ENCODE measurements at places on chromosomes 12 and 14. TPM values are rescaled to one million over a fixed set of nuclear protein-coding genes. Genes with fewer than 3 reads are reported as not detected.
A peak's percentile ranks its signal among the peaks of the same experiment; 100 is the strongest.

- no peak for DNase-seq
Observed at GRCh38 chr12:42691991-42692557, 102.5 kb upstream of the PRICKLE1 start.

PMCH gene
- not detected for total RNA-seq

- no peak for DNase-seq
Observed at GRCh38 chr12:79374545-79374944, 316.2 kb downstream of the PAWR start.

DNA sequence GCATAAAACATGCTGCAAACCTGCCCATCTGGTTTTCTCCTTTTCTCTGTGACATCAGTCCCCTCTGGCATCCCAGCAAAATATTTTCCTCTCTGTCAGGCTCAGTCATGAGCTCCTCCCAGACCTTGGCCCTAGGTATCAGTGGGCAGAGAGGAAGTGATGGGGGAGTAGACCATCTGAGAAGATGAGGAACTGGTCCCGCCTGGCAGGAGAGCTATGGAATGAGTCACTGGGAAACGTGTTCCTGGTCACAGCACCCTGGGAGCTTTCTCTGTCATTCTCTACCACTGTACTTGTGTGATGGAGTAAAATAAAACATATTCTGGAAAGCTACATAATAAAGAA is 5.0 kb upstream of the SRSF9 start:
- DNase-seq = peak; percentile 74

DNA sequence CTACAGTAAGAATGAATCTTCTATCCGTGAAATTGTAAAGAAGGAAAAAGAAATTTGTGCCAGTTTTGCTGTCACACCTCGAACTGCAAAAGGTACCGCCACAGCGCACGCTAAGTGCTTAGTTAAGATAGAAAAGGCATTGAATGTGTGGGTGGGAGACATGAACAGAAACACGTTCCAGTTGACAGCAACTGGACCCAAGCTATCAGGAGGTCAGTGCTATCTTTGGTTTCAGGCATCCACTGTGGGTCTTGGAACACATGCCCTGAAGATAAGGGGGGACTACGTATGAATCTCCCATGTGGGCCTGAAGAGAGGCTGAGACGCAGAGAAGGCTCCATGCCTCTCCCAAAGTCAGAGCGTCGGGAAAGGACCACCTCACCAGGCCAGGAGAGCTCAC is 9.8 kb downstream of the IFFO1 start:
- no peak for DNase-seq

DNA sequence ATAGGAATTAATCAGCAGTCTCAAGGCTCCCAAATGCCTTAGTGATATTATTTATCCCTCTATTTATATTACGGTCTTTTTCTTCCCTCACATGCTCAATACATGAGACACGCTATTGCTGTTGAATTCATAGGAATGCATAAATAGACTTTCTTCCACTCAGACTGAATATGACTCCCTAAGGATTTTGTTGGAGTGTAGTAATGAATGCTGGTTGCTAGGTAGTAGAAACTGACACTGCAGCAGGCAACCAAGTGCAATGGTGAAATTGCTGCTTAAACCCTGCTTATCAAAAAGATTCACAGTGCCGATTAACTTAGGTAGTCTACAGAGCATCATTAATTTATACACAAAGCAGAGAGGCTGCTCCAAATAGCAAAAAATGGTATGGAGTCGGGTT is 168.2 kb downstream of the KCNC2 start:
- no peak for DNase-seq

BAG5 gene
- 14.3 TPM for total RNA-seq

RNASE7 gene
- total RNA-seq = not detected

DNA sequence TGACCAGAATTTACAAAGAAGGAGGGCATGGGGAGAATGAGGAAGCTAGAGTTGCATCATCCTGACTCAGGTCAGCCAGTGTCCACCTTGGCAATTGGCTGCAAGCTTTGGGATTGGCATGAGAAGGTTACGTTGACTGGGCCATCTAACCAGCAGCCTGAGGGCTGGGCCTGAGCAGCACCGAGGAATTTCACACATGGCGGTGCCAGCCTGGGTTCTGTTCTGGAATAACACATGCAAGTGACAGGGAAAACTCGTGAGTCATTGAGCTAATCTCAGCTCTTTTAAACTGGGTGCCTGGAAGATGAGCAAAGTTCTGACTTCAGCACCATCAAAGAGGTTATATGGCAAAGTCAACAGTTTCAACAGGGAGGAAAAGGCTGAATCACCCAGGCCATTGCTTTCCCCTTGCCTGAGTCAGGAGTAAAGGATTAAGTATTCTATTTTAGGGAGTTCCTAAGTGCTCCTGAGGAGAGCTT is 543.2 kb upstream of the TBX3 start:
- peak; percentile 78 for DNase-seq

GRCh38 chr12:127728285-127728684 is 538.7 kb upstream of the TMEM132C start:
- DNase-seq = no peak

NPFF gene
- total RNA-seq = not detected

- no peak for DNase-seq
Observed at GRCh38 chr12:34377243-34378035, 355.1 kb downstream of the ALG10 start.

DNA sequence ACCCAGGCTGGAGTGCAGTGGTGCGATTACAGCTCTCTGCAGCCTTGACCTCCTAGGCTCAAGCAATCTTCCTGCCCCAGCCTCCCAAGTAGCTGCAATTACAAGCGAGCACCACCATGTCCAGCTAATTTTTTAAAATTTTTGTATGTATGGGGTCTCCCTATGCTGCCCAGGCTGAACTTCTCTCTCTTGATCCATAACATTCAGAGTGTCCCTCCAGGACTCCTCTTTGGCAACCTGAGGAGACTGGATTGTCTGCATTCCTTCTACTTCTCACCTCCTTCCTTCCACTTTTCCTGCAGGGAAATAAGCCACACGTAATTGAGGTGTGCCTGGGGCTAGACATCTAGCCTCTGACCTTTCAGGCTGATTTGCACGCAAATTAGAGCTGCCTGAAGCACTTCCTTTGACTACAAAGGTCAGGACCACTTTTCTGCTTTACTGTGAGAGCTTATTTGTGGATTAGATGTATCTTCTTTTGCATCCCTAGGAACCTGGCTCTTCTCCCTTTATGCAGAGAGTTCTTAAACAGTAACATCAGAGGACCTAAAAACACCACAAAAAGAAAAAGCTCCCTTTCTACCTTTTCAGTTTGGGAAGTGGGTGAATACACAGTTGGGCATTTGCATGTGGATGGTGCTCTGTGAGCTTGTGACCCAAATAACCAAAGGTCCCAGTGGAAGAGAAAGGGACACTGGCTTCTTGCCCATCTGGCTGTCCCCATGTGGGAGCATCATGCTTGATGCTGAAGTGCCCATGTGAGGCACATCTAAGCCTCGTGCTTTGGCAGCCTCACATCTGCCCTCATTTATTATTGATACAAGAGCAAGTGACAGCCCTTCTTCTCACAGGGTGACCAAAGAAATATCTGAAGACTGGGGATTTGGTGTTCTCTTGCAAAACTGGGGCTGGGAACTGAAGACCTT is 33.5 kb downstream of the PYGL start:
- peak; percentile 68 for DNase-seq

DNA sequence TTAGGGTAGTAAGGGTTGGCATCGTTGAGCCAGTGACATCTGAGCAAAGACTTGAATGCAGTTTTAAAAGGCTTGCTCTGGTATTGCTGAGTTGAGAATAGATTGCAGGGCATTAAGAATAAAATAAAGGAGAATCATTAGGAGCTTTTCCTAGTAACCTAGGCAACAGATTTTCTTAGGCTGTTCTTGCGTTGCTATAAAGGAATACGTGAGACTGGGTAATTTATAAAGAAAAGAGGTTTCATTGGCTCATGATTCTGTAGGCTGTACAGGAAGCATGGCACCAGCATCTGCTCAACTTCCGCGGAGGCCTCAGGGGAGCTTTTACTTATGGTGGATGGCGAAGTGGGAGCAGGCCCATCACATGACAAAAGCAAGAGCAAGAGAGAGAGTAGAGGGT is 97.4 kb downstream of the RAD51B start:
- DNase-seq = no peak

DNA sequence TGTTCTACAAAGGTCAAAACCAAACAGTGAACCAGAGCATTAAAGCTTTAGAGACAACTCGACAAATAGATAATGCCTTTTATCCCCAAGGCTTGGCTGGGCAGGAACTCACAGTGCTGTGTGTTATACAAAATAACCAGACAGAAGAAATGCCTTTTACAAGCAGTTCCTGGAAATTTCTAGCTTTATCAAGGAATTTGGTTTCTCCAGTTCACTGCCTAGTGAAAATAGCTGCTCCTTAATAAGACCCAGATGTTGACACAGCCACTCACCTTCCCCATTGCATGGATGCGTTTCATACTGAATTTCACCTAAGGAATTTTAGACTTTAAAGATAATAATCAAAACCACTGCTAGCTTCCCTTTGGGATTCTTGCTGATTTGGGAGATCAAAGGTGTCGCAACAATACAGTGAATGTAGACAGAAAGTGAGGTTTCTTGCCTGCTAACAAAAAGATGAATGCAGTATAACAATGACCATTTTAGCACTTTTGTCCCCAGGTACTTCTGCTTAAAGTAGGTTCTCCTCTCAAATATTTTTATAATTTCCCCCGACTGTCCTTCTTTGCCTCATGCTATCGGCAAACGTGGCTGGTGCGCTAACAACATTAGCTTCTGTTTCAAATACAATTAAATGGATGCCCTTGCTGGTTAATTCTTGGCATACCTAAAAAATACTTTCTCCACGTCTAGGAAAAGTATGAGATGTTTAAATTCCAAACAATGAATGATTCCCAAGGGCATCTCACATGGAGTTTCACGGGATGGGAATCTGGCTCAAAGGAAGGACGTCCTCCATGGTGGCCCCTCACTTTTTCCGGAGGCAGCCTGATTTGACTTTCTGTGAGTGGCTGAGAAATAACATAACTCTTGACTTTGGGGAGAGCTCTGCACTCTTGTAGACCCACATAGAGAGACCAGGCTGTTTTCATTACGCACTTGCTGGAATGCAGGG is 162.4 kb downstream of the C12orf75 start:
- DNase-seq = no peak

- DNase-seq = no peak
Observed at GRCh38 chr12:70011353-70011752, 186.3 kb downstream of the MYRFL start.

HOXC12 gene
- total RNA-seq = not detected

RALGAPA1 gene
- total RNA-seq = 36.3 TPM

- no peak for DNase-seq
Observed at GRCh38 chr12:47088021-47088944, 8.5 kb upstream of the AMIGO2 start.

ST8SIA1 gene
- total RNA-seq = 9.7 TPM

- DNase-seq = no peak
Observed at GRCh38 chr12:64681200-64682052, 71.1 kb downstream of the RASSF3 start.

DNA sequence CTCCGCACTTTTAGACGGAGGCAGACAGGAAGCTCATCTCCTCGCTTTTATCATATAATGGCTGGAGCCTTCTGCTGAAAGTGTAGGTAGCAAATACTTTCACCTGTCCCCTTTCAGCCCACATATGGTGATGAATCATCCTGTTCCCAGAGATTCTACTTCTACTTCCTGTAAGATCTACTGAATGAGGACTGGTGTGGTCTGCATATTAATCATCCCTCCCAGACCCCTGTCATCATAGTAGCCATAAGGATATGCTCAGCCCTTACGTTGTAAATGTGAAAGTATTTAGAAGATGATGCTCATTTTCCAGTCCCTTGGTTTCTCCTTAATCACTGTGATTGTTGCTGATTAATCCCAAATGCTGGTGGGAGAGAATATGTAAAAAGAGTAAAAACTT is 268.2 kb upstream of the GRIP1 start:
- no peak for DNase-seq

GRCh38 chr14:86770186-86770585 is 1222.8 kb downstream of the GALC start:
- no peak for DNase-seq

- DNase-seq = peak; percentile 72
Observed at GRCh38 chr12:22759769-22760674, 135.1 kb downstream of the ETNK1 start.
